ENCODE measurements at places on chromosomes 11 and 22.

DNA sequence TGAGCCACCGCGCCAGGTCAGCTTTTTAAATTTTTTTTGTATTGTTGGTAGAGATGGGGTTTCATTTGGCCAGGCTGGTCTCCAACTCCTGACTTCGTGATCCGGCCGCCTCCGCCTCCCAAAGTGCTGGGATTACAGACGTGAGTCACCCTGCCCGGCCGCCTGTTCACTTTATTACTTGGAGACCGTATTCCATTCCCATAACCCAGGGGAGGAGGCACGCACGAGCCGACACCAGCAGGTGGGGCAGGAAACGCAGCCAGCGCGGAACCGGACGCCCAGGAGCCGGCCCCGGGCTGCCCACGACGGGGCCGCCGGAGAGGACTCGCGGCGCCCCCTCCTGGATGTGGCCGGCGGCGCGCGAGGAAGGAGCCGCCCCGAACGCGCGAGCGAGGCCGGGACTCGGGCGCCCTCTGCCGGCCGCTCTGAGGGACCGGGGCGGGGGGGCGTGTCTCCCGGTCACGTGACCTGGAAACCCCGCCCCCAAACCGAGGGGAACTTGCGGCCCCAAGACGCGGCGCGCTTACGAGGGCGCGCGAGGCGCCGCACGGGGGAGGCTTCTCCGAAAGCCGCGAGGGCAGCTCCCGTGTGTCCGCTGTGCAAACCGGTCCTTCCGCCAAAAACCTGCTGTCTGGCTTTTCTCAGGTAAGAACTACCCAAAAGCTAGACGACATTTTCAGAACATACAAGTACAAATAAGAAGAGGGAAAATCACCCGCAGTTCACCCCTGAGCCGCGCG is 11.6 kb upstream of the RNH1 start:
- DNase-seq = peak; percentile 90

GRCh38 chr22:47593291-47593690 is 830.8 kb downstream of the TBC1D22A start:
- DNase-seq = no peak

GRCh38 chr11:10673501-10674062 is 20.0 kb downstream of the IRAG1 start:
- DNase-seq = no peak

- no peak for DNase-seq
These were observed 11.8 kb upstream of the IGLL1 start for GRCh38 chr22:23591846-23592245.

- no peak for DNase-seq
These were observed 186.6 kb downstream of the CEP164 start for GRCh38 chr11:117514256-117514655.

DNA sequence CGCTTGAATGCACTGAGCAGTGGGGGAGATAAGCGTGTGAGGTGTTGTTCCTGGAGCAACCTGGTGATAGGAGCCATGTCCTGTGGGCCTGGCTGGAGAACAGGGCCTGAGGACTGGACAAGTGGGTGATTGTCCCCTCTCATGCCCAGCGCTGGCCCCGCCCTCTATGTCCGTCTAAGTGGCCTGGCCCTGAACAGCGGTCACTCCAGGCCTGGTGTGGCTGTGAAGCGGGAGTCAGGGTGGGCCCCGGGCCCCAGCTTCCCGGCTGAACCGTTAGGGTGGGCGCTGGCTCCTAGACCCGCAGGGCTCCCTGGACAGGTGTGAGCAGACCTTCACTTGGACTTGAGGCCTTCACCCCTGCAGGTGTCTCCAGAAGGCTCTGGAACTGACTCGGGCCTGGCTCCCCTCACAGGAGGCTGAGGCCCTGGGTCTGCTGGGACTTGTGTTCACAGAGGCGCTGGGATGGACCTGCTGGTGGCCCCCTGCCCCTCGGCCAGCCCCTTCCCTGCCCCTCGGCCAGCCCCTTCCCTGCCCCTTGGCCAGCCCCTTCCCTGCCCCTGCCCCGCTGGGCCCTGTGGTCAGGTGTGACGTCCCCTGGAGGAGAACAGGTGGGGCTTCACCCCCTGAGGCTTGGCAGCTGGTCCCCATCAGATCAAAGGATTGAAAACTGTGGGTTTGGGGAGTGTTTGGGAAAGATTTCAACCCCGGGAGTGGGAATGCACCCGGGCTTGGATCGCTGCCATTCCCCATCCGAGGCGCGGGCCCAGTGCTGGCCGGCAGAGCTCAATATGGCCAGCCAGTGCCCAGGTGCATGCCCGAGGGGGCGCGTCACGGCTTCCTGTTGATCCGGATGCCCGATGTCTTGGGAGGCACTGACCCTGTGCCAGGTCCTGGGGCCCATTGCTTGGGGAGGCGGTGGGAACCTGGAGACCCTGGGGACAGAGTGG is 3.2 kb upstream of the MUC6 start:
- DNase-seq = no peak

GRCh38 chr11:9962722-9963121 is 298.8 kb downstream of the SWAP70 start:
- no peak for DNase-seq

- no peak for DNase-seq
These were observed 27.2 kb downstream of the TTC12 start for GRCh38 chr11:113341388-113342165.

DNA sequence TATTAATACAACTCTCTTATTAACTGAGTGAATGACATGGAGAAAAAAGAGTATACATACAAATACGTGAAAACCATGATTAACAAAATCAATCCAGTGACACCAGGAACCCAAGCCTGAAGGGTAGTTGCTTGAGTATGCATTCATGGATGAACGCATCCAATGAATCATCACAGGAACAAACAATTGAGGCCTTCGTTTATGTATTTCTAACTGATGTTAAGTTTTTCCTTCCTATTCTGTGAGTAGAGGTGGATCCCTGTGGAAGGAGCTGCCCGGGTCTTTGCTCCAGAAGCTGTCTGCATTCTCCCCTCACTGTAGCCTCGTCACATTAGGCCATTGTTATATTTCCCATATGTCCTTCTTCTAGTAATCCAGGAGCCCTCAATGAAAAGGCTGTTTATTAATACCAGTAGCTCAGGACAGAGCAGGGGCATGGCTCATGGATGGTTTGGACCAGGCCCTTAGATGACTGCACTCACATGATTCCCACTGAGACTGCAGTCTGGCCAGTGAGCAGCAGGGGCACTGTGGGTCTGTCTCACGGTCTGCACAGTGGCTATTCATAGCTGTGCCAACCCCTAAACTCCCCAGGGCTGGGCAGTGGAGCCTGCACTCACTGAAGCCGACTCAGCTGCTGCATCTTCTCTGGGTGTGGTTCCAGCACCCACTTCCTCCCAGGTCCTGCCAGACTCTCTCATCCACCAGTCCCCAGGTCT is 128.1 kb upstream of the TOP3B start:
- DNase-seq = peak; percentile 20

- no peak for DNase-seq
These were observed 34.0 kb upstream of the TFIP11 start for GRCh38 chr22:26546282-26546681.

GRCh38 chr11:61083601-61084147 is 18.6 kb upstream of the CD5 start:
- DNase-seq = peak; percentile 65

DNA sequence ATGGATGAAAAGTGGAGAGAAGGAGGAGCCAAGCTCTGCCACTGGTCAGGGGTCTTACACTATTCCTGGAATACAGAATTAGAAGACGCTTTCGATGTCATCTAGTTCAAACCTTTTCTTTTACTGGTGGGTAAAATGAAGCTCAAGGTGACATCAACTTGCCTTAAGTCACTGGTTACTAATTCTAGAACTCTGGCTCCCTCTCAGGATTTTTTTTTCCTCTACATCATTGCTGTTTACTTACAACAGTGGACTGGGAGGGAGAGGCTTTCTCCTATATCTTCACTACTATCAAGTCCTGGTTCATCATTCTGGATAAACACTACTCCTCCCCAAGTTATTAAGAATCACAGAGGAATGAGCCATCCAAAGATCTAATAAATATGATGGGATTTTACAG is 82.9 kb downstream of the ETS1 start:
- no peak for DNase-seq

GRCh38 chr11:68016904-68017817 is 7.0 kb downstream of the ALDH3B1 start:
- no peak for DNase-seq

- no peak for DNase-seq
These were observed 61.1 kb downstream of the KIAA1671 start for GRCh38 chr22:25013607-25014006.

GRCh38 chr22:47616396-47617020 is 854.1 kb downstream of the TBC1D22A start:
- DNase-seq = no peak

DNA sequence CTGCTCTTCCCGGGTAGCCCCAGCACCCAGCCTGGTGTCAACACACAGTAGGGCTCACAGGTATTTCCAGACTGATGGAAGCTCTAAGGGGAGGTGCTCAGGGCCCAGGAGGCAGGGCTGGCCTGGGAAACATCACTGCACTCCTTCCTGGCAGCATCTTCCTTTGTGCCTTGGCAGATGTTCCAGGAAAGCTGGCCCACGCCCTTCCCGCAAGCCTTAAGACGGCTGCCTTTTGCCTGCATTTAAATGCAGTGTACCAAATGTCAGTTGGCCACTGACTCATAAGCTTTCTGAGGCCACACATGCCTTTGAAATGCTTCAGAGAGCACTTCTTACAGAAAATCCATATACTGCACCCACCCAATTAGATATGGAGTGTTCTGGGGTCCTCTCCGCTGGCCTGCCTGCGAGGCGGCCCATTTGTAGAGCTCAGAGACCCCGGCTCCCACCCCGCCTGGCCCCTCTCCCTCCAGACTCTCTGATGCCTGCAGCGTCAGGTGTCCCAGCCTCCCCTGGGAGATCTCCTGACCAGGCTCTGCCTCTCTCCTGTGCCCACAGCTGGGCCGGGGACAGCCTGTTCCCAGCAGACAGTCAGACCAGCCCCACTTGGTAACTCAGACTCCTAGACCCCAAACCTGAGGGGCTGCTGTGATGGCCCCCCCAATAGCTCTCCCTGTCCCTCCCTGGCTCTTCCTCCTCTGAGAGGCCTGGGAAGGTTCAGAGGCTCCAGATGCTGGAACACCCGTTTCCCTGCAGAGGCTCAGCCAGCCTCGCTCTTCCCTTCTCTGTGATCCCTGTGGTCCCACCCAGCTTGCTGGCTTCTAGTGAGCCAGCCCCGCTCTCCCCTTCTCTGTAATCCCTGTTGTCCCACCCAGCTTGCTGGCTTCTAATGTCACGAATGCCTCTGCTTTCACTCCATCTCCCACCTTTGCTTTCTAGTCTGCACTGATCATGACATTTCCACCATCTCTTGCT is 47.6 kb upstream of the THY1 start:
- no peak for DNase-seq

GRCh38 chr11:128757235-128757711 is 63.4 kb downstream of the FLI1 start:
- DNase-seq = peak; percentile 77

Data from CD4-positive, alpha-beta T cell treated with Interleukin-1 beta for 1 hour (primary cell).